Caco-2 (cell line): ENCODE measurements at places on chromosomes 16 and 17.
A peak's percentile ranks its signal among the peaks of the same experiment; 100 is the strongest.

GRCh38 chr17:65515512-65515911 is 45.9 kb downstream of the AXIN2 start:
- DNase-seq: peak; percentile 49

DNA sequence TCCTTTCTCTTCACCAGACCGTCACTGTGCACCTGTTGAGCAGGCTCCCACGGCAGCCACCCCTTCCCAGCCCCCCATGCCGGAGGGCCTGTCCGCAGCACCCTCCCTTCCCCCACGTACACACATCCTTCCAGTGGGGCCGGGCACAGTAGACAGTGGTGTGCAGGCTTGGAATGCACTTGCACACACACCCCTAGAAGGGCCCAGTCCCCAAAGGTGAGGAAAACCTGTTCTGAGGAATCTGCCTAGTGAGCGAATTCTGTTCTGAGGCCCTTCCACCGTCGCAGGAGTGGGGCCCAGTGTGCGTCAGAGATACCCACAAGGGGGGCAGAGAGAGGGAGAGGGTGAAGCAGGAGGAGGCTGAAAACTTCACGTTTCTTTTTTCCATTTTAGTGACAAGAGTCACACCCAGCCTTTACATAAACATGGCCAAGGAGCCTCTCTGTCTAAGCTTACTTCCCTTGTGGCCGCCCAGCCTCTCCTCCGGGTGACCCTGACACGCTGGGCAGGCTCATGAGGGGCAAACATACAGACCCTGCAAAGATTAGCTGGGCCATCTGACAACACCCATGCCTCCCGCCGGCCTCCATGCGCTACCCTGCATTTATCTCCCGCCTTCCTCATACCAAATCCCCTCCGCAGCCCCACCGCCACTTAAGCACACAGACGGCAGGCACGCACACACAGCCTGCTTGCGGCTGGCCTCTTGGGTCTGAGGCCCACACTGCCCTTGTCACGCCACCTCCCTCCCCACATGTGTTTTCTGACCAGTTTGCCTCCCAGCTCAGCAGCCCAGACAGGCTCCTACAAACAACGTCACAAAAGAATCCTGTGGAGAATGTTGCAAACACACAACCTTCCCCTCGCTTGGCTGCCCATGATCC is 1.8 kb downstream of the ZBTB4 start:
- DNase-seq: peak; percentile 58

GRCh38 chr16:80914379-80915078 is 92.2 kb downstream of the CMC2 start:
- peak; percentile 69 for DNase-seq

DNA sequence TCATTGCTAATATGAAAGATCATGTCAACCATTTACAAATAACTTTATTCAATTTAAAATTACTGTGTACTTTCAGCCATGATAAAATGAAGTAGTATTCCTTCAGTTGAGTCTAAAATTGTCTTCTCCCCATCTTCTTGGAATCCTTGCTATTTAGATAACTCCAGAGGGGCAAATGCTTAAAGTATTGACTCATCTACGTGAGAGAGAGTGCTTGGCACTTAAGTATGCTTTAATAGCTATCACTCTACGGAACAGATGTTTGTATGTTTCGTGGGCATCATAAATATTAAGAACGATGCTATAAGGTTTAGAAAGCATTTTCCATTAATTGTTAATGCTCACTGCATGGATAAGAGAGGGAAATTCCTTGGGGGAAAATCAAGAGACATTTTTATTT is 69.3 kb upstream of the MED13 start:
- DNase-seq: no peak

GRCh38 chr16:89407925-89408300 is 82.4 kb downstream of the ANKRD11 start:
- DNase-seq: peak; percentile 62

GRCh38 chr17:78072961-78073360 is 55.6 kb downstream of the TMC6 start:
- DNase-seq: no peak

GRCh38 chr17:42027961-42028790 is 8.3 kb downstream of the NKIRAS2 start:
- peak; percentile 54 for DNase-seq

DNA sequence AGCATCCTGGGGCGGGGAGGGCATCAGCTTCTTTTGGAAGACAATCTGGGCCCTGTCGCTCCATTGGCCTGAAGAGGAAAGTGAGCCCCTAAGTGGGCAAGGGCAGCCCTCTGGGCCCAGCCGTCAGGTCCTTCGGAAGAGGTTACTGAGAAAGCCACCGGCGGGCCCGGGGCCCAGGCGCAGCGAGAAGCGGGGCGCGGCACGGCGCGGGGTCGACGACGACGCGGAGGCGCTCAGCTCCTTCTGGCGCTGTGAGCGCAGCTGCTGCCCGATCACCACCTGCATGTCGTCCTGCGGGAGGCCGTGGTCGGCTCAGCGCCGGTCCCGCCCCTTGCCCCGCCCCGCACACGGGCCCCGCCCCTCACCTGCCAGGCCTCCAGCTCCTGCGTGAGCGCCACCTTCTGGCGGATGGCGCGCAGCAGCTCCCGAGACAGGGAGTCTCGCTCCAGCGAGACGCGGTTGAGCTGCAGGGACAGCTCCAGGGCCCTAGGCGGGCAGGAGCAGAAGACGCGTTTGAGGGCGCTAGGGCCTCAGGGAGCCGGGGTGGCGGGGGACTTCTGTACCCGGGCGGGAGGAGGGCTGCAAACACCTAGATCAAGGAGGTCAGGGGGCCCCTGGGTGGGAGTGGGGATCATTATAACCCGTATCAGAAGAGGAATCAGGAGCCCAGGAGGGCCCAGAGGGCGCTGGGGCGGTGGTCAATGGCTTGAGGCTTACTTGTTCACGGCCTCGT is 4.3 kb downstream of the THOC6 start:
- peak; percentile 89 for DNase-seq

GRCh38 chr17:82603981-82604448 is 44.2 kb downstream of the WDR45B start:
- DNase-seq: no peak

DNA sequence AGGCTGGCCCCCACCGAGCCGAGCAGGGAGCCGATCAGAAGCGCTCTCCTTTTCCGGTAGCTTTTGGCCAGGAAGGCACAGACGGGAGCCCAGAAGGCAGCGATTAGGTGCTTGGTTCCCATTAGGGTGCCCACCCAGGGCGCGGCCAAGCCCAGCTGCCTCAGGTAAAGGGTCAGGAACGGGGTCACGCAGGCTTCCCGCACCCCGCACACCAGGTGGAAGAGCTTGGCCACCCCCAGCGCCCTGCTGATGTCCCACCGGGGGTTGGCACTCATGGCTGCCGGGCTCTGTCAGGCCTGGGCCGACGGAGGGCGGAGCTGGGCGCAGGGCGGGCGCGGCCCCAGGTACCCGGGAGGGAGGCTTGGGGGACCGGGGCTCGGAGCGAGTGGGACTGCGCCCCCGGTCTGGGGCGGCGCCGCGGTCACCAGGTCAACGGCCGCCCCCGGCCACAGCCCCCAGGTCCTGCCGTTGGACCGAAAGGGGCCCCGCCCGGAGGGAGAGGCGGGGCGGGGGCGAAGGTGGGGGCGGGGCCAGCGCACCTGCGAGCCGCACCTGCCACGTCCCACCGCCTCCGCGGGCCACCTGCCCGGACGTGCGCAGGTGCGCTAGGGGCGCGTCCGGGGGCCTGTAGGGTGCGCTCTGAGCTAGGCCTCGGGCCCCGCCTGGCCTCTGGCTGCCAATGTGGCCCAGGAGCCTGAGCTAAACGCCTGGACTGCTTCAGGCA is at the start of gene MFSD6L:
TSS of gene MFSD6L (minus strand) at position 520 of the 724 bp plus-strand sequence. CDS start at position 275, 245 bp downstream.
- peak; percentile 44 for DNase-seq

- DNase-seq: no peak
Observed at GRCh38 chr17:60750640-60751039, 73.0 kb downstream of the BCAS3 start.

DNA sequence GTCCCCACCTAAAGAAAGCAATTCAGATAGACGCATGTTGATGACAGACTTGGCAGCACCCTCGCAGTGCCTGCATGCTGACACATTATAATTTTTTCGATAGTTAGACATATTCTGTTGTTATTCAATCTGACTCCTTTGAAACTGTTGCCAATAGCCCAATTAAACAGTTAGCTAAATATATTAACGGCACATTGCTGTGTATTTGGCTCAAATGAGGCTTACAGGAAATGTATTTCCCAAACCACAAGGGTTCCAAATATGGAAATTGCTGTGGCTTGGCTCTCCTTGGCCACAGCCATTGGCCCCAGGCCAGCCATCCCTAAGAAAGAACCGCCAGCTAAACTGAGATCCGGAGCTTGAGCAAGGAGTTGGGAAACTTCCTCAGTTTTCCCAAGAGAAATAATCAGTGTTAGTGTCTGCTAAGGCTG is 31.1 kb downstream of the C16orf82 start:
- no peak for DNase-seq

GRCh38 chr17:12853921-12854320 is 64.6 kb downstream of the ARHGAP44 start:
- DNase-seq: no peak

- peak; percentile 39 for DNase-seq
Observed at GRCh38 chr17:81120695-81121621, 44.3 kb upstream of the PVALEF start.

DNA sequence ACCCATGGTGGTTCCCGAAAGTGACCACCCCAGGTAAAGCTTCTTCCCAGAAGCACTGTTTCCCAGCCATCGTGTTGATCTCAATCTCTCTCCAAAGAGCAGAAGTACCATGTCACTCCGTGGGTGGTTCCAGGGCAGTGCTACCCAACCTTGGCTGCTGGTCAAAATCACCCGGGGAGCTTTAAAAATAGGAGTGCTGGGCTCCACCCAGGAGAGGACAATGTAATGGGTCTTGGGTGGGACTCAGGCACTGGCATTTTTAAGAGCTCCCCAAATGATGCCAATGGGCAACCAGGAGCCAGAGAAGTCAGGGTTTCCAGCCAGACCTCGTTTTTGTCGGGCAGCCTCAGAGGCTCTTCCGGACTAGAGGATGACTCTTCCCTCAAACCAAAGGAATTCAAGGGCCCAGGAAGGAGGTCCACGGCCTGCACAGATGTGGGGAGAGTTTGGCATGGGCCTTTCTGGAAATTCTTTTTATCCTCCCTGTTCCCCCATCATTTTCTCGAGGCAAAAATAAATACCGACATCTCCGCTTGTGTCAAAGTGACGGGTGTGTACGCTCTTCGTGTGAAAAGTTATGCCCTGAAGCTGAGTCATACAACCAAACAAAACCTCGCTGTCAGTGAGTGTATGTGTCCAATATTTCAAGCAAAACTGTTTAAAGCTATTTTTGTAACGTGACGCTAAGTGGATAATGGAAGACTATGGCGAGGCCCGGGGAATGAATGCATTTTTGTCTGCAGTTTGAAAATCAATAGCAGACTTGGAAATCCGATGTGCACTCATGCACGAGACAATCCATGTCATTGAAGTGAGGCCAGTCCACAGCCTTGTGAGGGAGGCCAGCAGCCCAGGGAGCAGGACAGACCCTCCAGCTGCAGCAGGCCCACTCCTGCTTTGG is 364.1 kb downstream of the FOXL1 start:
- DNase-seq: no peak

- DNase-seq: no peak
Observed at GRCh38 chr17:77709594-77709993, 248.9 kb upstream of the TNRC6C start.

DNA sequence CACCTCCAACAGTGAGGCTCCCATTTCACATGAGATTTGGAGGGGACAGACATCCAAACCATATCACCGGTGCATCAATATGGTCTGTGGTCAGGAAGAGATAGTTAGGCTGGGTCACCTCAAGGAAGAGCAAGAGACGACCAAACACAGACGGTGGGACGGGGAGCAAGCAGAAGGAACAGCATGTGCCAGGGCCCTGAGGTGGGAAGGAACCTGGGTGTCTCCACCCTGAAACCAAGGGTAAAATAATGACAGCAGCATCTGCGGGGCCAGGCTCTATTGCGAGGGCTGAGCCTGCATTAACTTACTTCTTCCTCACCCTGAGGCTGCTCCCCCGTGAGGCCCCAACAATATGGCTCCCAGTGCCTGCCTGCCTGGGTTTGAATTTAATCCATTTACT is 8.9 kb upstream of the PRSS21 start:
- no peak for DNase-seq

- DNase-seq: no peak
Observed at GRCh38 chr16:17432901-17433576, 37.7 kb downstream of the XYLT1 start.

- no peak for DNase-seq
Observed at GRCh38 chr17:28485049-28485448, 11.6 kb downstream of the SLC13A2 start.

- no peak for DNase-seq
Observed at GRCh38 chr17:28682655-28683054, 20.6 kb downstream of the SUPT6H start.

- DNase-seq: no peak
Observed at GRCh38 chr16:79316004-79316458, 284.5 kb downstream of the MAF start.

DNA sequence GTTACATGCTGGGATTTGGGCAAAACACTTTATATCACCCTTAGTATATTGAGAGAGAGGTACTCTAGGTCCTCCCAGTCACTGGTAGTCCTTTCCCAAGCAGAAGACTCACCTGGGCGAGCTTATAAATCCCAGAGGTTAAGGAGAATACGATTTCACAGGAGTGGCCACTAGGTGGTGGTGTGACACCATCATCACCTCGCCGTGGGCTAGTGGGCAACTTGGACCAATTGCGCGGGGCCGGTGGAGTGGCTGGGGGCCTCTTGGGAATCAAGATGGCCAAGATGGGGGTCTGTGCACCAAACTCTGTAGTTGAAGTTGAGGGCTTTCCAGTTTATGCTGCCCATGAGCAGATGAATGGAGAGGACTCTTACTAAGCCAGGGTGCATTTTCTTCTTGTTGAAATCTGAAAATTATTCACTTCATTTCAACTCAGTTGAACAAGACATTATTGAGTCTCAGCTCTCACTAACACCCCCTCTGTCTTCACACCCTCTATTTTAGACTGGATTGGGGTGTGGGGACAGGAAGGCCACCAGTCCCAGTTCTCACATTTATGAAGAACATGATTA is 38.2 kb upstream of the PIRT start:
- peak; percentile 54 for DNase-seq

- DNase-seq: no peak
Observed at GRCh38 chr17:34368196-34368945, 5.3 kb upstream of the CCL1 start.

DNA sequence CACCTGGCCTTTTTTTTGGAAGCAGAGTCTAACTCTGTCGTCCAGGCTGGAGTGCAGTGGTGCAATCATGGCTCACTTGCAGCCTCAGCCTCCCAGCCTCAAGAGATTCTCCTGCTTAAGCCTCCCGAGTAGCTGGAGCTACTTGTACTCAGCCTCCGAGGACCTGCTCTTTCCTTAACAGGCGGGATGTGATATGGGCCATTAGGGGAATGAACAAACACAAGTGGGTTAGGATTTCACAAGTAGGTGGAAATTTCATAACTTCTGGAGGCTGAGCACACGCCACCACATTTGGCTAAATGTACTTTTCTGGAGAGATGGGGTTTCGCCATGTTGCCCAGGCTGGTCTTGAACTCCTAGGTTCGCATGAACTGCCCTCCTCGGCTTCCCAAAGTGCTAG is 4.1 kb downstream of the PAM16 start:
- no peak for DNase-seq
